BJ (cell line): ENCODE measurements at places on chromosomes 3 and 15.
A peak's percentile ranks its signal among the peaks of the same experiment; 100 is the strongest.

DNA sequence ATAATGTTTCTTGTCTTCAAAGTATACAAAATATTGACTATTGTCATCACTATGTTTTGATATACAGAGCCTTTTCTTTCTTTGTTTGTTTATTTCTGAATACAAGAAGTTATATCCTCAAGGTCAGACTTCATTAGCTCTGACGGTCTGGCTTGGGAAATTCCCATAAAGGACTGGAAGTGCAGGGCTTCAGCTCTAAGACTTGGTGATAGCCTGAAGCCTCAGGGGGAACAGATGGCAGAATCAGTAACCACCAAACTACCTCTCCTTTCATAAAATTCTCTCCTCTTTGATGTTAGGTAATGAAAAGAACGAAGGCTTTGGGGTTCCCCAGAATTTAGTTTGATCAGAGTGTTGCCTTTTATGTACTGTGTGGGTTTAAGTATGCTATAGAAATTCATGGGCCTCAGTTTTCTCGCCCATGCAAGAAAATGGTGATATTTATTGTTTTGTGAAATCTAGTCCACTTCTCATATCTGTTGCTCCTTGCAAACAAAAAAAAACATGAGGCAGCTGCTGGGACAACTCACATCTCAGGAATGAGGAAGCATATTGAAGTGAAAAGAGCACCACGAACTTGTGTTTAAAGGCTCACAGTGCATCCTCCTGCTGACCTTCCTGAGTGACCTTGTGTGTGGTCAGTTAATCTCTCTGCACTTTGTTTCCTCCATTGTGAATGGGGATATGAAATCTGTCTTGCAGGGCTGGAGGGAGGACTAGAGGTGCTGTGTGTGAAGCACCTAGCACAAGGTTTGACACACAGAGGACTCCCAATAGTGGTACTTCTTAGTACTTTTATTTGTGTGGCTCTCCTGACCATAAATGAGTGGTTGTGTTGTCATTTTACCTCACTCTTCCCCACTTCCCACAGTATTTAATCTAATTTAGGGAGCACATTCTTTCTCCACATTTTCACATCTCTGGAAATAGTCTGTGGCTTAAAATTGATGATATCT, 569.8 kb upstream of the IL12A start:
- DNase-seq, result peak; percentile 19

DNA sequence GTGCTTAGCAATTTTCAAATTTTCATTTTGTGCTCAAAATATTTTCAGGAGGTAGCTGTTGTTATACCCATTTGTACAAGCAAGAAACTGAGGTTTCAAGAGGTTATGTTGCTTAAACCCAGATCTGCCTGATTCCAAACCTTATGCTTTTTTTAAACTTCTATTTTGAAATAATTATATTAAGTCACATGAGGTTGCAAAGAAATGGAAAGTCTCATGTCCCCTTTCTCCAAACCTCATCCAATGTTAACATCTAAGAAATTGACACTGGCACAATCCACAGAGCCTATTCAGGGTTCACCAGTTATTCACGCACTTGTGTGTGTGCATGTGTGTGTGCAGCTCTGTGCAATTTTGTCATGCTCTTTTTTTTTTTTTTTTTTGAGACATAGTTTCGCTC, 35.1 kb downstream of the B3GNT5 start:
- no peak for DNase-seq

DNA sequence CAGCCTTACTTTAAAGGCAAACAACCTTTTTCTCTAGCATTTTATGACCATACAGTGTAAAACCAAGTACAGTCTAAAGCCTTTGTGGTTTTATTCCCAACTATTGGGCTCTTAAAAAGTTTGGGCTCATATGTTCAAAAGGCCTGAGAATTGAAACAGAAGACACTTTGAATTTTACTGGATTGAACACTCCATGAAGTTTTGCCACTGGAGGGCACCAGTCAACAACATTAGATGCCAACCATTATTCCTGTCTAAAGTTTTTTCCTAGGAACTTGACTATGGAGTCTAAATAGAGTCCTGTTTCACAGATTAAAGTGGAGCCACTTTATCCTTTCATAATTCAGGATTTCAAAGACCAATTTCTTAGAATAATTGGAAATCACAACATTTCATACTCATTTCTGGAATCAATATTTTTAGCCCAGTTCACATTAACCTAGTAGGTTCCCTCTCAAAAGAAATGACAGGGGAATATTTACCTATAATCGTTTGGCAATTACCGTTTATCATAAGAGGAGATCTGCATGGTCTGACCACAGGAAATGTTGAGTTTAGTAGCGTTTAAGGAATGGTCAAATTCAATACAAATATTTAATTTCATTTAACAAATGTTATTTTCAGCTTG, 244.1 kb upstream of the PDZRN3 start:
- DNase-seq, result peak; percentile 0

DNA sequence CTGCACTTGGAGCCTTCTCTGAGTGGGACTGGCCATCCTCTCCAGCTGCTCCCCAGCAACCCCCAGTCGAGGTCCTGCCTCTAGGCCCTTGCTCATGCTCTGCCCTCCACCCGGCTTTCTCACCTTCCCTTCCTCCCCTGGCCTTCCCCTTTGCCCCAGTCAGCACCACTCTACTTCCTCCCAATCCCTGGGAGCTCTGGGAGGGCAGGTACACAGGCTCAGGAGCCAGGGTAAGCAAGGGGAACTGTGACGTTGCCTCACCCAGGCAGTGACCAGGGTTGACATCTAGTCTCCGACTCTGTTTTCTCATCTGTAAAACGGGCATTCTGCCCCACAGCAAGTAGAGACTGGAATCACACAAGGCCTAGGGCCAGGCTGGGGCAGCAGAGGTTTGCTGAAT, 66.6 kb upstream of the TMEM115 start:
- no peak for DNase-seq

- DNase-seq, result no peak
Observed at GRCh38 chr3:94946683-94947082, 883.8 kb downstream of the NSUN3 start.

DNA sequence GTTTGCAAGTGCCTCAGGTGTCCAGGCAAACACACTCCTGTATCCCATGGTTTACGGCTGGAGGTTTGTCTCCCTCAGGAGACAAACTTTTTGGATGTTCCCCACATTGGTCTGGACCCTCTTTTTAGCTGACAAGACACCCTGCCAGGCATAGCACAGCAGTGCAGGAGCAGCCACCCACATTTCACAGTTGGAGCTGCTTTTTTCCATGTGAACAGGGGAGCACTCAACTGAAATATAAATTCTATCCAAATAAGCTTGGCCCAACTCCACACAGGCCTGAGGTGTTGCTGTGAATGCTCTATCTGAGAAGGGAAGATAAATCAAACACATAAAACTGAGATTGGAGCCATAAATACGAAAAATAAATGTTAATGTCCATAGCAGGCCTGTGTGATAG, 501.3 kb upstream of the IL12A start:
- no peak for DNase-seq

GRCh38 chr3:7282988-7283387, 422.1 kb downstream of the GRM7 start:
- no peak for DNase-seq

- DNase-seq, result no peak
Observed at GRCh38 chr15:68234060-68234459, 4.5 kb upstream of the CLN6 start.

DNA sequence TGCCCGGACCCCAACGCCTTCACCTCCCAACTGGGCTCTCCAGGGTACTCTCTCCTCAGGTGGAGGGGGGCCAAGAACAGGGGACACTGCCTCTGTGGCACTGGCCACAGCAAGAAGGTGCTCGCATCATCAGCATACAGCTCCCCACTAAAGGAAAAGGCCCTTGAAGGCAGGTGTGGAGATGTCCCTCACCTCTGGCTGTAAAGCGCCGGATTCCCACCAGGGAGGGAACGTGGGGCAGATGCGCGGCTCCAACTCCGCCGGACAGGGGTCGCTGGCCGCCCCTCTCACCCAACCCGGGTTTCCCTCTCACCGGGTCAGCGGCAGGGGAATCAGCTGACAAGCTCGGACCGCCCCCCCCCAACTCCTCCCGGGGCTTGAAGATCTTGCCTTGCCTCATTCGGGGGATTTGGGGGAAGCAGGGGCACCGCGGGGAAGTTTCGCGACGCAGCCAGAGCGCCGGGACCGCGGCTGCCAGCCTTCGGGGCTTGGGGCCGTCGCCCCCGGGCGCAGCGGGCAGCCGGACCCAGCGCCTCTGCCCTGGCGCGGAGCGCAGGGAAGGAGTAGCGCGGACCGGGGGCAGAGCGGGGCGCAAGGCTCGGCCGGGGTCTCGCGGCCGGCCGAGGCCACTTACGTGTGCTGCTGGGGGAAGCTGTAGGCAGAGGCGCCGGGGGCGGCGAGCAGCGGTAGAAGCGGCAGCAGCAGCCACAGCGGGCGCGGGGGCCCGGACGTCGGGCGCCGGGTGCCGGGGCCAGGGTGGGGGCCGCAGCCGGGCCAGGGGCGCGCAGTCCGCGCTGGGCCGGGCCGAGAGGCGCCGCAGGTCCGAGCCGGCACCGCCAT, 630 bp downstream of the CACNA2D2 start:
- no peak for DNase-seq

- DNase-seq, result no peak
Observed at GRCh38 chr15:84009616-84010015, 226.0 kb upstream of the GOLGA6L4 start.

GRCh38 chr3:87792198-87792533, 266.6 kb downstream of the CGGBP1 start:
- no peak for DNase-seq

DNA sequence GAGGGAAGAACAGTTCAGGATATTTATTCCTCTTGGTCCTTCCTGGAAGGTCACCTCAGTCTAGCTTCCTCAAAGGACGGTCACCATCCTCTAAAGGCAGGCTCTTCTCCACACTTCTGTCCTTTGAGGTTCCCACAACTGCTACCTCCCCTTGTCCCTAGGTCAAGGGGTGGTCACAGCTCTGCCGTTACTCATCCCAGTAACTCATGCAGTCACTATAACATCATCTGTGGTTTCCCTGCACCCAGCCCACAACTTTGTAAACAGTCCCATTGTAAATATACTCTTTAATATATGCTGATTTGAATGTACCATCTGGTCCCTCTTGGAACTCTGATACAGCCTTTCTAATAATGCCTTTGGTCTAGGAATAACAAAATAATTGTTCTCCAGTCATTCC, 887.4 kb downstream of the FHIT start:
- no peak for DNase-seq

- no peak for DNase-seq
Observed at GRCh38 chr3:124126436-124127023, 134.6 kb upstream of the ROPN1 start.

GRCh38 chr3:16936676-16937230, 52.0 kb downstream of the PLCL2 start:
- DNase-seq, result no peak

DNA sequence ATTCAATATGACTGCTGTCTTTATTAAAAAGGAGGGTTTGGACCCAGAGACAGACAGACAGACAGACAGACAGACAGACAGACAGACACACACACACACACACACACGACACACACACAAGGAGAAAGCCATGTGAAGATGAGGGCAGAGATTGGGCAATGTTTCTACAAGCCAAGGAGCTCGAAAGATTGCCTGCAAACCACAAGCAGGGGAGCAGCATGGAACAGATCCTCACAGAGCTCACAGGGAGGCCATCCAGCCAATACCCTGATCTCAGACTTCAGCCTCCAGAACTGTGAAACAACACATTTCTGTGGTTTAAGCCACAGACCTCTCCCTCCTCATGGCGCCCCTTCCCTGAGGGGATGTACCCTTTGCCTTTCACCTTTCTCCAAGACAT, 35.8 kb upstream of the ABHD2 start:
- DNase-seq, result peak; percentile 77

- no peak for DNase-seq
Observed at GRCh38 chr15:22839046-22839695, 705 bp downstream of the NIPA2 start.

DNA sequence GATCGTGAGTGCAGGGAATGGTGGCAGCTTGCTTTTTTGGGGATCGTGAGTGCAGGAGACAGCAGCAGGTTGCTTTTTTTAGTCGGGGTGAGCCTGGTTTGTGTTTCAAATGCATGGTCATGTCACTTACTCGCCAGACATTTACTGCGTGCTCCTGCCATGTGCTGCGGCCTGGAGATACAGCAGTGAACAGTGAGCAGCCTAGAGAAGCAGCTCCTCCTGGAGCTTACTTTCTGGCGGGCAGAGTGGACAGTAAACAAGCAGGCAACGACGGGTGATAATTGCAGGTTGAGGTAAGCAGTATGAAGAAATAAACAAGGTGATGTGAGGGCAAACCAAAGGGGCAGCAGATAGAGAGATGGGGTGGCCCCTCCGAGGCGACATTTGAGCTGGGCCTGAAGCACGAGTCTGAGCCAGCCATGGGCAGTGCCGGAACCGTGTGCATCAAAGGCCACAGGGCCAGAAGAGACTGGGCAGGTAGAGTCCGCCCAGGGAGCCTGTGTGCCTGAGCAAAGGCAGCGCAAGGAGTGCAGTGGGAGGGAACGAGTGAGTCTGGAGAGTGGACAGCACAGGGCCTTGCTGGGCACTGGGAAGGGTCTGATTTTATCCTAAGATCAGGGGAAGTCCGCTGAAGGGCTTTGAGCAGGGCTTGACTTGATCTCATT, 57.3 kb upstream of the RASA2 start:
- DNase-seq, result no peak

- DNase-seq, result no peak
Observed at GRCh38 chr3:156642750-156643728, 31.4 kb upstream of the TIPARP start.

DNA sequence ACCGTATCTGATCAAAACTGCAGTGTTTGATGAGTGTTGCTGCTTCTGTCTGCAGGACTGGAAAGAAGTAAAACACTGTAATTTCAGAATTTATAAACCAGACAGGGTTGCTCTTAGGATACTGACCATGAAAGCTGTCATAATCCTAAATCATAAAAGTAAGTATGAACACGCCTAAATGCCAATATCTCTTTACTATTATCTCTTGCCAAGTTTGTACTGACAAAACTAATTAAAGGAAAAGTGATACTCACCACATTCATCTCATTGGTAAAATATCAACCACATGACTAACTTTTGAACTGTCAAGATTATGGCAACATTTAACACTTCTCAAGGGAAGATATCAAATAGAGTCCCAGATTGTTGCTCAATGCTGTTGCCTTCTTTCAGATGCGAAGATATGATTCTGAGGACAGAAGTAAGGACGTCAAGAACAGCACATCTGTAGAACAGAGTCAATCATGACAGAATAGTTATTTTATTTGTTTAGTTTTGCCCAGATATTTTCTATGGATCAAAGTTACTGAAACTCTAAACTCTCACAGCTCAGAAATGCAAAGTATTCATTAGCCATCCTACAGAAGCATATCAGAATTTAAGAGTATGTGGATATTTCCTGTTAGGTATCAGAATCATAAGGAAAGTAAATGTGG, 61.4 kb upstream of the COL8A1 start:
- no peak for DNase-seq

- DNase-seq, result no peak
Observed at GRCh38 chr3:112744106-112744505, 102.6 kb downstream of the CD200R1L start.

GRCh38 chr3:27141668-27142067, 227.5 kb downstream of the NEK10 start:
- DNase-seq, result no peak

GRCh38 chr3:13011573-13012220, 61.5 kb downstream of the IQSEC1 start:
- no peak for DNase-seq

- no peak for DNase-seq
Observed at GRCh38 chr3:58573640-58574039, 3.6 kb downstream of the FAM107A start.

GRCh38 chr3:191961529-191961928, 500.6 kb downstream of the PYDC2 start:
- no peak for DNase-seq
